ENCODE measurements at places on chromosomes 4 and X. TPM values are rescaled to one million over a fixed set of nuclear protein-coding genes. Genes with fewer than 3 reads are reported as not detected.

NUDT10 gene
- 1.4 TPM for total RNA-seq

ADGRG4 gene
- total RNA-seq, result not detected

OR13H1 gene
- total RNA-seq, result not detected

SERTM2 gene
- total RNA-seq, result not detected

ELOVL6 gene
- total RNA-seq, result 19.5 TPM

RHOXF1 gene
- total RNA-seq, result not detected

CT55 gene
- not detected for total RNA-seq

PRICKLE3 gene
- 16.7 TPM for total RNA-seq

RAB9B gene
- 0.04 TPM for total RNA-seq

GAB3 gene
- 0.90 TPM for total RNA-seq

ABHD18 gene
- total RNA-seq, result 4.0 TPM

ZNF280C gene
- total RNA-seq, result 3.7 TPM

CD99L2 gene
- total RNA-seq, result 56.9 TPM

PDLIM3 gene
- total RNA-seq, result 0.13 TPM

CXCL11 gene
- 0.31 TPM for total RNA-seq

MAGEB6 gene
- 0.04 TPM for total RNA-seq

FREM3 gene
- total RNA-seq, result not detected

GNRHR gene
- total RNA-seq, result not detected

PPP1R3F gene
- 3.2 TPM for total RNA-seq

PLP1 gene
- not detected for total RNA-seq

LPAR4 gene
- total RNA-seq, result not detected

PHKA1 gene
- 32.5 TPM for total RNA-seq

ZNF185 gene
- total RNA-seq, result 6.6 TPM

CFI gene
- 1.0 TPM for total RNA-seq

GAR1 gene
- total RNA-seq, result 38.7 TPM

ETDB gene
- total RNA-seq, result not detected

YIPF7 gene
- not detected for total RNA-seq

SHROOM2 gene
- 1.0 TPM for total RNA-seq

TLL1 gene
- 0.11 TPM for total RNA-seq

DHX15 gene
- 101 TPM for total RNA-seq

MXRA5 gene
- not detected for total RNA-seq

Data from A549 treated with dexamethasone at 1 μM for 4 hours (cell line).